Mammary microvascular endothelial cell (primary cell): ENCODE measurements at places on chromosomes 12 and 14. TPM values are rescaled to one million over a fixed set of nuclear protein-coding genes. Genes with fewer than 3 reads are reported as not detected.

SRRM4 gene
- not detected in 2 replicates for total RNA-seq

C12orf57 gene
- total RNA-seq = 214 and 226 TPM in 2 replicates

GTF2A1 gene
- total RNA-seq = 12.8 and 13.3 TPM in 2 replicates

FLVCR2 gene
- 2.1 and 2.7 TPM in 2 replicates for total RNA-seq

SARNP gene
- total RNA-seq = 132 and 161 TPM in 2 replicates
